ENCODE measurements at places on chromosomes 3 and 15.

DNA sequence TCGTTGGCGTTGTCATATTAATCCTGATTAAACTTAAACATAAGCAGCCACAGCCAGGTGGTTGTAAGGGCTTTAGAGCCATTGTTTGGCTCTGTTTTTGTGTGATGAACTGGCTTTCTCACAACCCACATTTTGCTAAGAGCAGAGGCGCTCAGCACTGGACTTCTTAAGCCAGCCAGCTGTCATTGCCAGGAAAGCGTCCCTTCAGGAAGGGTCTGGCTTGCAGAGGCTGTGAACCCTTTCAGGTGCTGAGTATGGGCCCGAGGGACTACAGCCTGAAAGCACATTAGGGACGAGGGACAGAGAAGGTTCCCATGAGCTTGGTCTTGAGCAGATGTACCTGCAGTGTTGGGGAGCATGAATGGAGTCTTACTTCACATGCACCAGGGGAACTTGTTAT lies 112.3 kb downstream of the CHCHD6 start:
- DNase-seq: no peak

GRCh38 chr3:60920519-60920918 lies 330.7 kb downstream of the FHIT start:
- no peak for DNase-seq

- DNase-seq: no peak
Measured at GRCh38 chr3:22729212-22729611, 473.9 kb upstream of the UBE2E2 start.

DNA sequence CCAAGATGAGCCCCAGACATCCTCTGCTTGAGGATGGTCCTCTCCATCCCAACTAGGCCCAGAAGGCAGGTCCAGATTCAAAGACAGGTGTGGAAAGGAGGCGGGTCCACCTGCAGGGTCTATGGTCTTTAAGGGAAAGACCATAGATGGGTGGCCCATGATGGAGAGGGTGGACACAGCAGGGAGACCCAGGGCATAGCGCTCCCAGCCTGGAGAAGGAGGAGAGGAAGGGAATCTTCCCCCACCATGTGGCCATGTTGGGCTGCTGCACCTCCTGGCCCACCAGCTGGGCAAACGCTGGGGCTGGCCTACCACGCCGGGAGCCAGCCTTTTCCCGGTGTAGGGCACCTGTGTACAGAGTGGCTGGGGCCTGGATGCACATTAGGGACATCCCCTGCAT lies 265.2 kb upstream of the TLE3 start:
- peak; percentile 22 for DNase-seq

GRCh38 chr3:4581498-4581897 lies 88.3 kb downstream of the ITPR1 start:
- no peak for DNase-seq

DNA sequence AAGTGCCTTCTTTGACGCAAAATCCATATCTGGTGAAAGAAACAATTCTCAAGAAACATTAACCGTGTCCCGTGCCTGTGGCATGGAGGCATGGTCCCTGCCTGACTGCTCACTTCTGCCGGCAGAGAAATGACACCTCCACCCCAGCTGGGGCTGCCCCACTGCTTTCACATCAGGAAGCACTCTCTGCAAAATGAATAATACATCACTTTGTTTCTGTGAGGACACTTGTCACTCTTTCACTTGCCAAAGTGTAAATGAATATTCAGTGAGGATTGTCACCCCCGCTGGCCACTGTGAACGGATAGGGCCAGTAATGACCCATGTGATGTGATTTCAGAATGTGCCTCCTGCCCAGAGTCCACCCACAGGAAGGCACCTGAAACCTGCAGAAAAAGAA lies 31.1 kb upstream of the SLC24A5 start:
- DNase-seq: no peak

DNA sequence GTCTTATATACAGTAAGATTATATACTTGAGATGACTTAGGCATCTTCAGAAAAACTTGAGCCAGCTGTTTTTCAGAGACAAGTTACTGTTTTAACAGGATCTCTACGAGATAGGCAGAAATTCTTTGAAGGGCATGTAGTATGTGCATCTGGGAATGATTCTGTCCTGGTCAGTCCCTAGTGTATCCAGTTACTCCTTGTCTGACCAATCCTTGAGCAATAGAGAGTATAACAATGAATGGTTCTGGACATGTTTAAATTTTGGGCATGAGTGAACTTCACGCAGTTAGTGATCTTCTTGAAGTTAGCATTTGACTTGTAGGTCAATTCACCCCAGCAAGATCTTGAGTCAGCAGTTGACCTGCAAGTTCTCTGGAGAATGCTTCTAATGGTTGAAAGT lies 24.7 kb upstream of the HHLA2 start:
- DNase-seq: peak; percentile 4

DNA sequence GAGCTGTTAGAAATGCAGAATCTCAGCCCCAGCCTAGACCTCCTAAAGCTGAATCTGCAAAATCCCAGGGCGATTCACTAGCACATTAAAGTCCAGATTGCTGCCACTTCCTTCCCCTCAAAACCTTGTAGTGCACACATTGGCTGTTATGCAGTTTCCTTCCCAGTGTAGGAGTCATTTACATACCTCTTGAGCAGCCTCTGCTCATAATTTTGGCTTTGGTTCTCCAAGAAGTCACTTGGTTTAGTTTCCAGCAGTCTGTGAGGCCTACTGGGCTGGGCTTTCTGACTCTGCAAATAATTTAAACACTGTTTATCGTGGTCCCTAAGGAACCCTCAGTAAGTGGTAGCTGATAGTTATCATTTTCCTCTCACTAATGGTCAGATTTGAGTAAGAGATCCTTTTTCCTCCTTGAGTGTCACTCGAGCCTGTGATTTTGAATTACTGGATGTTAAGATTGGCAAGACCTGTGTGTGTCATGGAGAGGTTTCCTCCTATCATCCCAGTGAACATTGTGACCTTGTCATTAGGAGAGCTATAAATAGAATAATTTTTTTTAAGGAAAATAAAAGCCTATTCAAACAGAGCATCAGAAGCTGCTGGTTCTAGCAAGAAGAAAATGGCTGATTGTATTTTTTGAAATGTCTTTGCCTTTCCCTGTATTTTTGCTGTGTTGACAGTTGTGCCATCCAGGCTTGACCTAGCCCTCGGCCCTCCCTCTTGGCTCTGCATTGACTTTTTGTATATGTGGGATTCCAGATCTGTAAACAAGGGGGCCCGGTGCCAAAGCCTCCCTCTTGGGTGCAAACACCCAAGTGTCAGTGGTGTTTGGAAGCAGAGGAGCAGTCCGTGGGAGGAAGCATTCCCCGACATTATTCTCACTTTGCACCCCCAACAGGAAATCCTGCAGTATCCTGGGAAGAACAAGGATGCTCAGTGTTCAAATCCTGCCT lies 134.8 kb upstream of the ANKRD28 start:
- DNase-seq: no peak

All from fibroblast of the conjunctiva (primary cell).